ENCODE measurements at places on chromosomes 5 and 9.

DNA sequence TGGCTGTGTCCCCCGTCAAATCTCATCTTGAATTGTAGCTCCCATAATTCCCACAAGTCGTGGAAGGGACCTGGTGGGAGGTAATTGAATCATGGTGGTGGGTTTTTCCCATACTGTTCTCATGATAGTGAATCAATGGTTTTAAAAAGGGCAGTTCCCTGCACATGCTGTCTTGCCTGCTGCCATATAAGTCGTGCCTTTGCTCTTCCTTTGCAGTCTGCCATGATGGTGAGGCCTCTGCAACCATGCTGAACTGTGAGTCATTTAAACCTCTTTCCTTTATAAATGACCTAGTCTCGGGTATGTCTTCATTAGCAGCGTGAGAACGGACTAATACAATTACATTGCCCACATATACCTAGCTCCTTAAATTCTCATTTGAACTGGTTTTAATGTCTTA, 353.0 kb upstream of the KLF4 start:
- peak; percentile 39 for DNase-seq

- DNase-seq, result peak; percentile 7
Measured at GRCh38 chr9:88092797-88093331, 45.4 kb downstream of the SPATA31C2 start.

- no peak for DNase-seq
Measured at GRCh38 chr5:169190849-169191248, 110.1 kb downstream of the SLIT3 start.

- no peak for DNase-seq
Measured at GRCh38 chr9:121206516-121207370, 5.1 kb upstream of the RAB14 start.

GRCh38 chr9:79301551-79302391, 270.0 kb upstream of the TLE4 start:
- no peak for DNase-seq

DNA sequence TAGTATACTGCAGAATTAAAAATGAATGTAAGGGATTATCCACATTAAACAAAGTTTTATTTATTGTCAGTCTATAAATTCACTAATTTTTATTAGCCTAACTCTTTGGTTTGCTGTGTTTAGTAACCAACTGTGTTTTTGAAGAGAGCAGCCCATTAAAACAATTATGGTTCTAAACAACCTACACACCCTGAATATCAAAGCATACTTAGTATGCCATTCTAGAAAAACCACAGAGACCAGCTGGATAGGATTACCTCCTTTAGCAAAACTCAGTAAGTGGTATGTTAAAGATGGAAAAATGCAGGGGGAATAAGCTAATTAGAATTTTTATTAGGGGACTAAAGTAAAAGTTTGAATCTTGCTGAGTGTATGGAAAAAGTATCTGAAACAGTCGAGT, 1981.7 kb upstream of the NUDT12 start:
- DNase-seq, result no peak

DNA sequence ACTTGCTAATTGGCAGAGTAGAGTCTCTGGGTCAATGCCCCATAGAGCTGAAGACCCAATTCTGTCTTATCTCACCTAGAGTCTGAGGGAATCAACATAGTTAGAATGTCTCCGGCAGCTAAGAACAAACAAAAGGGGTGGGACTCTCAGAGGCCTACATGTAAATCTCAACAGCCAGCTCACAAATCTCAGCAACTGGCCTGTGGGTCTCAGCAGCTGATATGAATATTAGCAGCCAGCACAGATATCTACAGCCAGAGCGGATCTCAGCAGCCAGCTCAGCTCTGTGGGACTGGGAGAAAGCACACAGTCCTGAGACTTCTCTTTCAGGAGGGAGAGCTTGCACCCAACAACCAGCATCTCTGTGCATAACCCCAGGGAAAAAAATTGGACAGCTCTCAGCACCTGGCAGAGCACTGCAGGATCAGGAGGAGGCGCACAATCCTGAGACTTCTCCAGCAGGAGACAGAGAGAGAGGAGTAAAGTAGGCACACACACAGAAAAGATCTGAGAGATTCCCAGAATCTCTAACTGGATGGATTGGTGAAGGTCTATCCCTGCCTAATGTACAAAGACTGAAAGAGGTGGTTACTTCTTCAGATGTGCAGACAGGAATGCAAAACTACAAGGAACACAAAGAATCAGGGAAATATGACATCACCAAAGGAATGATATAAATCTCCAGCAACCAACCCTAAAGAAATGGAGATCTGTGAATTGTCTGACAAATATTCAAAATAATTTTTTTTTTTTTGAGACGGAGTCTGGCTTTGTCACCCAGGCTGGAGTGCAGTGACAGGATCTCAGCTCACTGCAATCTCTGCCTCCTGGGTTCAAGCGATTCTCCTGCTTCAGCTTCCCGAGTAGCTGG, 29.2 kb downstream of the KLF4 start:
- no peak for DNase-seq

- DNase-seq, result no peak
Measured at GRCh38 chr5:102845041-102845440, 89.9 kb downstream of the PAM start.

GRCh38 chr5:157177953-157178352, 2.7 kb upstream of the ITK start:
- DNase-seq, result peak; percentile 3

DNA sequence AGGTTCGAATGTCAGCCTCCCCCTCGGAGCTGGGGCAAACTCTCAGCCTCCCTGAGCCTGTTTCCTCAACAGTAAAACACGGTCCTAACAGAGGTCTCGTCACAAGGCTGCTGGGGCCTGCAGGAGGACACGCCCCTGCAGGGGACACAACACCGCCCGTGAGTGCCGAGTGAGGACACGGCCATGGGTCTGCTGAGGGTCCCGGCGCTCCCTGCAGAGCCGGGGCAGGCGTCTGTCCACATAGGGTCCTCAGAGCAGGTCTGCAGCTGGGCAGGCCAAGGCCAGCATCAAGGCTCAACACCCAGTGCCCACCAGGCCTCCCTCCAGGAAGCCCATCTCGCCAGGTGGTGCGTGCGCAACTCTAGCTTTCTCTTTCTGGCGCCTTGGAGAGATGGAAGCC, 125.2 kb downstream of the VAV2 start:
- no peak for DNase-seq

- DNase-seq, result no peak
Measured at GRCh38 chr9:71514344-71514975, 253.9 kb downstream of the CEMIP2 start.

DNA sequence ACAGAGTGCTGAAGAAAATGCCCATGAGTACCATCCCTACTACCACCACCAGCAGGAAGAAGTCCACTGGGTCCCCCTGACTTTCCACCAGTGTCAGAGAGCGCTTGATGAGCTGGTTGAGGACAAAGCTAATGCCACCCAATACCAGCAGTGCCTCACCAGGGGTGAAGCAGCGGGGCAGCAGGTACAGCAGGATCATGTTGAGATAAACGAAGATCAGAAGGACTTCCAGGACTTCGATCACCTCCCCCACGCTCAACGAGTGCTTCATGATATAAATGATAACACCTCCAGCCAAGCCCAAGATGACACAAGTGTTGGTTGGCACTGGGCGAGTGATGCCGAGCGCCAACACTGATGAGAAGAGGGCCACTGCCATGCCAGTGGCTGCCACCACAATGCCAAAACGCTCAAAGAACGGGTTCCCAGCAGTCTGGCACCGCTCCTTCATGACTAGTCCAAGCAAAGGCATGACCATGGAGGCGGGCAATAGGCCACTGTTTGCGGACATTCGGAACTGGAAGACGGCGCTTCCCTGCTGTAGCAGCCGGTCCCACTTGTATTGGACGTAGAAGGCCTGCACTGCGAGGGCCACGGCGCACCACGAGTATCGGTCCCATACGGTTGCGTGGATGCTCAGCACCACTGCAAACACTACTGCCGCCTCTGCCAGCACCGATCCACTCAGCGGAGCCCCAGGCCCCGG, 679 bp downstream of the DOLK start:
- DNase-seq, result peak; percentile 6

DNA sequence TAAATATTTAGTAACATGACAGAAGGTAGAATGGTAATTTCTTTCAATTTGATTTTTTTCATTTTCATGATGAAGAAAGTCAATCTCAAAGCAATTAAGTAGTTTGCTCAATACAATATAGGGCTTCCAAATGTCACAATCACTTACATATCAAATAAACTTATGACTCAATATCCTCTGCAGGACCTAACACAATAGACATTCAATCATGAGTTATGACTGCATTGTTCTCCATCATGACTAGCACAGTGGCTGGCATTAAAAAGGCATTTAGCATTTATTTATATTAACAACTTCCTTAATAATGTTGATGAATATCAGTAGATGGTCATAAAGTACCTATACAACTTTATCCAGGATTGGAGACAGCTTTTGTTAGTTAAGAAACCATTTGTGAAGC, 1499.6 kb downstream of the EFNA5 start:
- no peak for DNase-seq

GRCh38 chr5:107121793-107122519, 548.8 kb downstream of the EFNA5 start:
- no peak for DNase-seq

DNA sequence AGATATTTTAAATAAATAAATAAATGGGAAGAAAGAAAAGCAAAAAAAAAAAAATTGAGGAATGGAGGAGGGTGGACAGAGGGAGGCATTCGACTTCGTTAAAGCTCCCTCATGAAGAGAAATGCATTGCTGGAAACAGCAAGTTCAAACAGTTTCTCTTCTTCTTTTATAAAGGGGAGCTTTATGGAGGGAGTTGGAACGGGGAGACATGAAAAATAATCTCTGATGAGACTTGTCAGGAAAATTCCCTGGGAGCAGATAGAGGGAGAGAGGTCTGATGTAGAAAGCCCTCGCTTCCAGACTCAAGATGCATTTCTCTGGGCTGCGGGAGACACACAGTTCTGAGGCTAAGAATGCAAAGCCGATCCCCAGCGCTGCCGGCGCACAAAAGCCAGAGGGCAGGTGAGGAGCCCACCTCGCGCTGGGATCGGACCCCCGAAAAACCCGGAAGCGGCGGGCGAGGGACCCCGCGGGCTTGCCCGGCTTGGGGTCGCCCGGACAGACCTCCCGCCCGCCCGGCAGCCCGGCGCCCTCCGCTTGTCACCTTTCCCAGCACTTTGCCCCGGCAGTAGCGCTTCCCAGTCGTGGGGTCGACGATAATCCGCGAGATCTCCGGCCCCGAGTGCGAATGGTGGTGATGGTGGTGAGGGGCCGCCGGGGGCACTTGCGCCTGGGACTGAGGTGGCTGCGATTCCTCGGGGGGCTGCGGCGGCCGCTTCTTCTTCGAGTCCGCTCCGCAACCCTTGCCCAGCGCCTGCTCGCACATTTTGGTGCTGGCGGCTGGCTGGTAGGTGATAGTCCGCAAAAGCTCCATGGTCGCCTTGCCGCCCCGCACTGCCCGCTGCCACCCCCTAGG, 512 bp downstream of the PLK2 start:
- peak; percentile 38 for DNase-seq

DNA sequence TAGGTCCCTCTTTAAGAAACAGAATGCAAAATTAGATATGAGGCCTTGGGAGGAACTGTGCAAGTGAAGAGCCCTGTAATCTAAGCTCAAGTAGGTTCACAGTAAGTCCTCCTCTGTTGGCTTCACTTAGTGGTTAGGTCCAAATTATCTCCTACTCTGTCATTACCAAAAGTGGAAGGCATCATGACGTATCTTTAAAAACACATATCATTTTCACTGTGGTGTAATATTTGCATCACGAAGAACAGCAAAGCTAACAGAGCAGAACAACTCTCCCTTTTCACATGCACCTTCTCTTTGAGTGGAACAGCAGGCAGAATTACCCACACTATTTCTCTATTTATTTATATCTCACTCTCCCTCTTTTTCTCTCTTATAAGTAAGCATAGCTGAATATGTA, 240.5 kb upstream of the CCNH start:
- no peak for DNase-seq

GRCh38 chr9:133665096-133665495, 28.9 kb downstream of the DBH start:
- no peak for DNase-seq

- DNase-seq, result no peak
Measured at GRCh38 chr5:107578051-107578635, 92.6 kb downstream of the EFNA5 start.

GRCh38 chr5:151953833-151954232, 29.2 kb upstream of the GLRA1 start:
- DNase-seq, result no peak

GRCh38 chr5:135707302-135707701, 127.2 kb upstream of the SLC25A48 start:
- DNase-seq, result no peak

- no peak for DNase-seq
Measured at GRCh38 chr9:114614373-114614772, 3.3 kb downstream of the TMEM268 start.

DNA sequence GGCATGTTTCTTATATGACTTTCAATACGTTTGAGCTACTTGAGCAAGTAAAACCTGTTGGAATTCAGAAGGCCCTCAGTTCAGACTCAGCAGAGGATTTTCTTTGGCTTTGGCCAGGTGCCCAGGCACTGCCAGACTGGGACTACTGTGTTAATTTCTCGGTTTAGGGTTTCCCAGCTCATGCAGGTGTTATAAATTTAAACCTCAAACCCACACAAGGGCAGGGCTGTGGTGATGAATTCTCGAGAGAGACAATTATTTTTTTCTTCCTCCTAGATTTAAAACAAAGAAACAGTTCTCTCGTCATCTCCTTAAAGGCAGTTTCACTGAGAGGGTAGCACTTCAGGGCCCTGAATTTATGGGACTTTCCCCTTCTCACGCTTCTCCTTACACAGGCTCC, 406.0 kb upstream of the PIK3R1 start:
- DNase-seq, result no peak

GRCh38 chr5:5198135-5198534, 58.0 kb downstream of the ADAMTS16 start:
- DNase-seq, result no peak

DNA sequence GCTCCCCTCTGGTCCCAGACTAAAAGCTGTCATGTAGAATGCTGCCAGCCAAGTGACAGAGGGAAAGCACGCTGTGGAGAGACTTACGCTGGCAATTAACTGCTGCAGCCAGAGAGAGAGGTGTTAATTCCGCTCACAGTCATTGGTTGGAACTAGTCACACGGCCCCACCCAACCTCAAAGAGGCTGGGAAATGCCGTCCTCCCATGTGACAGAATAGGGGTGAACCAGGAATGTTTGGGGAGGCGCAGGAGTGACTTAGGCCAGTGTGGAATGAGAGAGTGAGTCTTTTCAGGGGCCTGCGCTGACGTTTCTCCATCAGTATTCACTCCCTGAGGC, 87.6 kb downstream of the AMBP start:
- DNase-seq, result no peak

- DNase-seq, result peak; percentile 65
Measured at GRCh38 chr9:124286292-124286931, 28.7 kb downstream of the NEK6 start.

DNA sequence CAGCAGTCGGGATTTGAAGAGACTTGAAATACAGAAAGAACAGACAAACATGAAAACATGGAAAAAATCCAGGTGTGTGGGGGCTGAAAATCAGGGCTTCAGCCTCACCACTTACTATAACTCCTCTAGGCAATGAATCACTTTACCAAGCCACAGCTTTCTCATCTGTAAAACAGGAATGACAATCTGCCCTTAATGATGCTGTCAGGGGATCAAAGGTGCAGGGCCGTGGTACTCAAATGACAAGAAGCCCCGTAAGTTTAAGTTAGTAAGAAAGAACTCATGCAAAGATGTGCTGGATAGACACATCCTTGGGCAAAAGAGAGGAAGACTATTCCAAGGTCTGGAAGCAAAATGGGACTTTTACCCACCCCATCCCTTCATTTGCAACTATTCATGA, 34.7 kb downstream of the FBXW2 start:
- DNase-seq, result no peak

- DNase-seq, result no peak
Measured at GRCh38 chr9:113543296-113543981, 79.9 kb downstream of the RGS3 start.

GRCh38 chr9:35828716-35829083, at the start of gene FAM221B:
Gene FAM221B, minus strand, starts transcription at chr9:35828732. Its CDS starts 2,571 bp downstream, at chr9:35826161.
- DNase-seq, result no peak
